ENCODE measurements at places on chromosomes 2 and 18. TPM values are rescaled to one million over a fixed set of nuclear protein-coding genes. Genes with fewer than 3 reads are reported as not detected.

GRCh38 chr2:187618813-187619212, 64.6 kb upstream of the TFPI start:
- H3K27me3 ChIP-seq = no peaks in the 10 kb centered on the region
- no peaks in the 10 kb centered on the region for H3K36me3 ChIP-seq
- H3K4me1 ChIP-seq = peaks cover 4% of the 10 kb centered on the region
- no peak overlapping the region for H3K4me3 ChIP-seq
- DNase-seq = no peak
- no peak overlapping the region for H3K27ac ChIP-seq

- H3K4me1 ChIP-seq = peaks cover 4% of the 10 kb centered on the region
- no peaks in the 10 kb centered on the region for H3K27me3 ChIP-seq
- no peak overlapping the region for H3K27ac ChIP-seq
- H3K36me3 ChIP-seq = no peaks in the 10 kb centered on the region
Measured at GRCh38 chr18:2173486-2173885, 397.8 kb downstream of the METTL4 start.

DNA sequence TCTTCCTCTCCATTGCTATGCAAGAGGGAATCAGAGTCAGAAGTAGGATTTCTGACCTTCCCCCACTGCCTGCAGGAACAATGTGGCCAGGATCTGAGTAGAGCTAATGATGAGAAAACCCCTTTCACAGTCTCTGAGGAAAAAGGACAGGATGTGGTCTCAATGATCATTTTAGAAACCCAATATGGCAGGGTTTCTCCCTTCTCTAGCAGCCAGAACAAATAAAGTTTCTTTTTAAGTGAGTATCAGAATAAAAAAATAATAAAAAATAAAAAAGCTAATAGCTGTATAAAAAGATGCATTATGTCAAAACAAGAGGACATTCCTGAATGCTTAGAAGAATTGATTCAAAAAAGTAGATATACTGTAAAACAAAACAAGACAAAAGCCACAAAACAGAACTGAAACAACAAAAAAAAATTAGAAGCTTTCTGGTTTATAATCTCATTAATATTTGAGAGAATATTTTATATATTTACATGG, 1124.9 kb upstream of the ZEB2 start:
- H3K27ac ChIP-seq = no peak overlapping the region
- peaks cover 3% of the 10 kb centered on the region for H3K4me1 ChIP-seq
- no peaks in the 10 kb centered on the region for H3K36me3 ChIP-seq
- no peak for DNase-seq
- no peaks in the 10 kb centered on the region for H3K27me3 ChIP-seq

DNA sequence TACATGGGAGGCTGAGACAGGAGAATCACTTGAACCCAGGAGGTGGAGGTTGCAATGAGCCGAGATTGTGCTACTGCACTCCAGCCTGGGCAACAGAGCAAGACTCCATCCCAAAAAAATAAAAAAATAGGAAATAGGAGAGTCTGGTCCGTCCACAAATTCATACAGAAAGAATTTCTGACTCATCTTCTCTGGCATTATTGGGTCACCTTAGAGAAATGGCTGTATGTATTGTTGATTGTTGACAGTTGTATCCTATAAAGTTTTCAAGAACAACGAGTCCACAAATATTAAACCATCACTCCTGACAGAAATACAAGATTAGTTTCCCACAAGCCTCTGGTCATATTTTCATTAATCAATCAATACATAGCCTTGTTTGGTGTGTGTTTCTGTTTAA, 20.4 kb downstream of the RBM43 start:
- H3K36me3 ChIP-seq = no peaks in the 10 kb centered on the region
- DNase-seq = no peak
- H3K4me1 ChIP-seq = no peaks in the 10 kb centered on the region
- H3K4me3 ChIP-seq = no peak overlapping the region
- H3K27ac ChIP-seq = no peak overlapping the region

GRCh38 chr2:124149571-124149970, 124.5 kb downstream of the CNTNAP5 start:
- no peak overlapping the region for H3K4me3 ChIP-seq
- no peak overlapping the region for H3K27ac ChIP-seq
- no peaks in the 10 kb centered on the region for H3K36me3 ChIP-seq
- no peak for DNase-seq
- H3K27me3 ChIP-seq = no peaks in the 10 kb centered on the region

- H3K27me3 ChIP-seq = no peaks in the 10 kb centered on the region
- H3K36me3 ChIP-seq = no peaks in the 10 kb centered on the region
- no peak overlapping the region for H3K4me3 ChIP-seq
- no peak overlapping the region for H3K27ac ChIP-seq
- DNase-seq = no peak
- no peaks in the 10 kb centered on the region for H3K4me1 ChIP-seq
Measured at GRCh38 chr2:108444941-108445840, 3.8 kb upstream of the GCC2 start.

DNA sequence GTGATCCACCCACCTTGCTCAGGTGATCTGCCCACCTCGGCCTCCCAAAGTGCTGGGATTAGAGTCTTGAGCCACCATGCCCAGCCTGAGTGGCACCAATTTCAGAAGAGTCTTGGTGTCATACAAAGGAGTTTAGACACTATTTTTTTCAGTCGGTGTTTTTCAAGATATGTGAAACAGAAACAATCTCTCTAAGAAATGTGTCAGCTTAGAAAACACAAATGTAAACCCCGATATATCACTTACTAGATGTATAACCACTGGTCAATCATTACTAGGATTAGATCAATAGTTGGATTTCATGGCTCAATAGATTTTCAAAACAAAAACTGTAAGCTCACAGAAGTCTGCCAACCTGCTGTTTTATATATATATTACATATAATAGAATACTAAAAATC, 67.2 kb upstream of the FRZB start:
- H3K27me3 ChIP-seq = no peaks in the 10 kb centered on the region
- no peak for DNase-seq
- H3K4me3 ChIP-seq = no peak overlapping the region

AQP4 gene
- 2.1 TPM for total RNA-seq

INHA gene
- total RNA-seq = 0.73 TPM

EIF5B gene
- total RNA-seq = 64.5 TPM

KCNS3 gene
- 20.5 TPM for total RNA-seq

ASB18 gene
- not detected for total RNA-seq

Measured in H1 (cell line).